ENCODE measurements at places on chromosomes 12 and 14.
A peak's percentile ranks its signal among the peaks of the same experiment; 100 is the strongest.

- no peak for DNase-seq
These were observed 82.6 kb downstream of the BBS10 start for GRCh38 chr12:76265424-76266180.

- DNase-seq: no peak
These were observed 4.4 kb upstream of the RPAP3 start for GRCh38 chr12:47710278-47710677.

DNA sequence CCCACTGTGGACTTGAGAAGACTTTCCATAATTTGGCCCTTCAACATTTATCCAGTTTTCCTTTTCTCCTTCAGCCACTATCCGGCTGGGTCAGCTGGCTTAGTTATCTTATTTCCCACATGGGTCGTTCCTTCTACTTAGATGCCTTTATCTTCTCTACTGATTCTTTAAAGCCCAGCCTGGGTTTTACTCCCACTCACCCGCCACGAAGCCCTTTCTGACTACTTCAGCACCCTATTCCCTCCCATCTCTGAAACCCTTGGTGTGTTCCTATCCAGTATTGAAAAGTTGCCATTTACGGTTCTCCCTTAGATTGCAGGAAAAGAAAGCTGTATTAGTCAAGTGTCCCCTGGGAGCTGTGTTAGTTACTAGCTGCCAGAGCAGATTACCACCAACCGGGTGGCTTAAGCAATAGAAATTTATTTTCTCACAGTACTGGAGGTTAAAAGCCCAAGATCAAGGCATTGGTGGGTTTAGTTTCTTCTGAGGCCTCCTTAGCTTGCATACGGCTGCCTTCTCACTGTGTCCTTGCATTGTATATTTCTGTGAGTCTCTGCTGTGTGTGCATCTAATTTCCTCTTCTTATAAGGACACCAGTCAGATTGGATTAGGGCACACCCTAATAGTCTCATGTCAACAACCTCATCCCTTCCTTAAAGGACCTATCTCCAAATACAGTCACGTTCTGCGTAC lies 105.5 kb downstream of the GPATCH2L start:
- DNase-seq: no peak

DNA sequence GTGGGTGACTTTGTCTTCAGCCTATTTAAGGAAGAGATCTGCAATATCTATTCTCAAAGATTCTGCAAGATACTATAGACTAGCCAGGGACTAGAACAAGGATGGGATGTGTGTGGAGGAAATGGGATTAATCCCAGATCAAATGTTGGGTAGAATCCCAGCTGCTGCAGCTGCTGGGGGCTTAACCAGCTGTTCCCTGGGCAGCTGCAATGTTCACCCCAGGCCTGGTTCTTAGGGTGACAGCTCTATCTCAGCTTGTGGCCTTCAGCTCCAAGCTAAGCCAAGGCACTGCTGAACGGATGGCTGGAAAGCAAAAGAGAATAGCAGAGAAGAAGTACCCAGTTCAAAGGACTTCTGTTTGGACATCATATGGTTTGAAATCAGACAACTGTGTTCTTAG lies 10.0 kb upstream of the RHEBL1 start:
- DNase-seq: no peak

GRCh38 chr14:99282261-99283050 lies 10.5 kb upstream of the BCL11B start:
- no peak for DNase-seq

DNA sequence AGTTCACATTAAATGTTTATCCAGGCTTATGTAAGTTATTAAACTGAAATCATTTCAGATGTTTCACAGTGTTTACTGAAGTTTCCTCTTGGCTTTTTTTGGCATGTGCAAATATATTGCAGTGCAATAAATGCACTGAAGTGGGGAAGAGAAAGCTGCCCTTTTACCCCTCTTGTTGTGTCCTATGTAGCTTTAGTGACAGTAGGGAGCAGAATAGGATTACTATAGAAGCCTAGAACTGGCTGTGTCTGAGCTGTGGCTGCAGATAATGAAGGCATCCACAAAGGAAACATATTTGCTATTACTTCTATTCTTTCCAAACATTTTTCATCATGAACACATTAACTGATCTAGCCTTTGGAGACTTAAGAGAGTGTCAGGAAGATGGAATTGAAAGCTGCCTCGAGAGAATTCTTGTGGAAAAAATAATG lies 24.1 kb upstream of the CNTN1 start:
- DNase-seq: no peak

- DNase-seq: peak; percentile 2
These were observed 29.0 kb downstream of the ACTN1 start for GRCh38 chr14:68950111-68950510.

DNA sequence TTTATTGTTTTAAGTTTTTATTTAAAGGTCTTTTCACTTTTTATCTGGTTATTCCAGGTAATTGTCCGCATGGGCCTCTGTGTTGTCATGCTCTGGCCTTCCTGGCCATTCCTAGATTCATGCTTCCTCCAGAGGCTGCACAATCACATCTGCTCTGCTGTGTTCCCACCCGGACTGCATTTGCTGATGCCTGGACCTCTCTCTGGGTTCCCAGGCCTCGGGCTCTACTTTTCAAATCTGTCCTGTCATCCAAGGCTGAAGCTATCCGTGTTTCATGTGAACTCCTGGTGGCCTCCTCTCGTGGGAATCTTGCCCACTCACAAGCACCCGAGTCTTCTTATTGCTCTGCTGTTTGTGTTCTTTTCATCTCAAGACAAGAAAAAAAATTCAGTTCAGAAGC lies 16.1 kb upstream of the VDR start:
- DNase-seq: no peak

DNA sequence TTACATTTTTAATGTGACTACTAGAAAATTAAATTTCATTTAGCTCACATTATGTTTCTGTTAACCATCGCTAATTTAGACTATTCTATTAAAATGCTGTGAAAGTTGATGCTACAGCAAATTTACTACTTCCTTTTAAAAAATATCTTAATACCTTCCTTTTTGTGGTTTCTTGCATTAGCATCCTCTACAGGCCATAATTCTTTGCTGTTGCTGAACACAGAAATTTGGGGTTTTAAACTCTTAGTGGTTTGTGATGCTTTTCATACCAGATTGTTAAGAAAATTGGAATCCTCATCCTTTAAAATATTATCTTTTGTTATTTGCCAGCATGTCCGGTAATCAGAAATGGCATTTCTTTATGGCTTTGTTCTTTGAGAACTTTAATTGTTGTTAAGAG lies 18.1 kb downstream of the WNK1 start:
- DNase-seq: no peak

DNA sequence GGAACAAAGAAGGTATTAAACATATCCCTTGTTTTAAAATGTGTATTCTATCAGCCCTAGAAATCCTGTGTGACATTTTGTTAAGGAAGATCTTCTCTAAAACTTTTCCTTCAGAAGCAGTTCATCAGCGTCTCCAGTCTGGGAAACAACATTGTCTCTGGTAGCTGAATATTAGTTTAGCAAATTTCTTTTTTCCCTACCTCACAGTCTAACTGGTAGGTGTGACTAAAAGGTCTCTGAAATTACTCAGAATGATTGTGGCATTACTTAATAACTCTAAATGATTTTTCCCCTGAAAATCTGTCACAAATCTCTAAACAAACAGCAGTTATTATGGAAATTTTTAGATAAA lies 1044.8 kb downstream of the FLRT2 start:
- DNase-seq: no peak

- DNase-seq: no peak
These were observed 137.0 kb upstream of the LMNTD1 start for GRCh38 chr12:25689996-25690501.

- DNase-seq: no peak
These were observed 58.9 kb downstream of the DDX51 start for GRCh38 chr12:132085291-132085635.

DNA sequence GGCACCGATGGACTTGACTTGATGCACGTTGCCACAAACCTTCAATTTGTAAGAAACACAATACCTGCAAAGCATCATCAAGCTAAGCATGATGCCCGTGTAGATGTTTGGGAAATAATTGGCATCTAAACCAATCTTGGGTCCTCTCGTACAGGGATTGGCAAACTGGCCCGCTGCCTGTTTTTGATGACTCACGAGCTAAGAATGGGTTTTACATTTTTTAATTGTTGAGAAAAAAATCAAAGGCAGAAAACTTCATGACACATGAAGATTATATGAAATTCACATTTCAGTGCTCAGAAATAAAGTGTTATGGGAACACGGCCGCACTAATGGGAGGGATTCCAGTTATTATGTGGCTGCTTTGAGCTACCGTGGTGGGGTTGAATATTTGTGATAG lies 10.9 kb downstream of the MTA1 start:
- no peak for DNase-seq

DNA sequence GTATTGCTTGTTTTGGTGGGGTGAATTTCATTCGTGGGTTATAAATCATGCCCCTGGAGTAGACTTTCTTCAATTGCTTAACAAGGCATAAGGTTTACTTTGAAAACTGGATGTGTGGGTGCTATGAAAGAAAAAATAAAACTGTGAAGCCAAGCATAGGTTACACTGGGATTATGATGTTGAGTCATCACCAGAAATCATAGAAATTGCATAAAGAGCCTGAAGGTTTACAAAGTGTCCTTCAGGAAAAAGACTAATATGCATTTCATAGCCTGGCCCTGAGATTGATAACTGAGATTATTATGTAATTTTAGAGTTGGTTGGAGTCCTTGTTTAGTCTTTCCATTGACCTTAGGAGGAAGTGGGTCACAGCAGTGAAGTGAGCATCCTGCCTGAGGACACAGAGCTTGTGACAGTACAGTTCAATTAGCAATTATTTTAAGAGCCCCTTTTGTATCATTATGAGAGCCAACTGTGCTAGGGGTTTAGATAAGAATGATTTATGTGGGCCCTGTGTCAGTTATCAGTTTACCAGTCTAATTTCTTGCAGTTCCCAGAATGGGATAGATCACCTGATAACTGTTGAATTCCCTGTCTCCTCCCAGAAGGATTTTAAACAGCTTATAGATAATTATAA lies 13.6 kb downstream of the LRRK2 start:
- DNase-seq: no peak

GRCh38 chr14:74297986-74298385 lies 4.7 kb downstream of the ABCD4 start:
- DNase-seq: no peak

DNA sequence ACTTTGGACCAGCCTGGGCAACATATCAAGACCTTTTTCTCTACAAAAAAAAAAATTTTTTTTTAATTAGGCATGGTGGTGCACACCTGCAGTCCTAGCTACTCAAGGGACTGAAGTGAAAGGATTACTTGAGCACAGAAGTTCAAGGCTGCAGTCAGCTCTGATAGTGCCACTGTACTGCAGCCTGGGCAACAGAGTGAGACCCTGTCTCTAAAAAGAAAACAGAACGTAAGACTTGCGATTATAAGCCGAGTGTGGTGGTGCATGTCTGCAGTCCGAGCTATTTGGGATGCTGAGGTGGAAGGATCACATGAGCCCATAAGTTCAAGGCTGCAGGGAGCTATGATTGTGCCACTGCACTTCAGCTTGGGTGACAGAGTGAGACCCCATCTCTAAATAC lies 76.0 kb downstream of the DENND5B start:
- DNase-seq: no peak

DNA sequence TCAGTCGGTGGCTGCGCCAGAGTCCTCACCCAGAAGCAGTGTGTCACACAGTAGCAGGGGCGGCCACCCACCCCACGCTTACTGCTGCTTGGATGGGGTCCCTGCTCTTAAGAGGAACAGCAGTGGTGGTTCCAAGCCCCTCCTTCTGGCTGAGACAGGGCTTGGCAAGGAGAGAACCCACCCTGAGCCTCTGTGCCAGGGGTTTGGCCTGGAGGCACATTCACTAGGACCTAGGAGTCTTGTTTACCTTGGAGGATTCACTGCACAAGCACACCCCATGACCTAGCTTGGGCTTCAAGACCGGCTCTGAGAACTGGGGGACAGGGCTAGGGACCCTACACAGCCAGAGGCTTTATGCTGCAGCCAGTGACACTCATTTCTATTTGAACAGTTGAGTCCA lies 78.6 kb downstream of the NT5DC3 start:
- no peak for DNase-seq

DNA sequence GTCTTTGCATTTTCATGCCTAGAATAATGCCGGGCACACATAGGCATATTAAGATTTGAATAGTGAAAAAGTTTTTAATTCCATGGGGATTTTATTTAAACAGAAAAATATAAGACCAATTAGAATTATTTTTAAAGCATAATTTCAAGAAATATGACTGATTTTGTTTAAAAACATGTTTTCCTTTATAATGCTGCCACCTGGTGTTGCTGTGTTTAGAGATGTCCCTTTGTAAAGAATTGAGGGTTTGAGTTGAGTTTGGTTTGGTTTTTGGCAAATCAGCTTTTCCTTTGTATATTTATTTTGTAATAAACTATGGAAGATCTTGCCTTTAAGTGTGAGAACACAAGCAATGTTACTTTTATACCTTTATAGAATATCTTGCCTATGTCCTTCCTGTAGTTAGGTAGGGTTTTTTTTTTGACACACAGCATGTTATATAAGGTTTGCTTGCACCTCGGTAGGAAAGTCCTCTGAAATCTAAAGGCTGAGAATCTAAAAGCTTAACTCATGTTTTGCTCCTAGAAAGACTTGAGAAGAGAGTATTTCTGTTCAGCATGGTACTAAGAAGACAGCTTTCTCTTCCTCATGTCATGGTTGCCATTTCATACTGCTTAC lies 31.4 kb upstream of the SNAPC1 start:
- no peak for DNase-seq

DNA sequence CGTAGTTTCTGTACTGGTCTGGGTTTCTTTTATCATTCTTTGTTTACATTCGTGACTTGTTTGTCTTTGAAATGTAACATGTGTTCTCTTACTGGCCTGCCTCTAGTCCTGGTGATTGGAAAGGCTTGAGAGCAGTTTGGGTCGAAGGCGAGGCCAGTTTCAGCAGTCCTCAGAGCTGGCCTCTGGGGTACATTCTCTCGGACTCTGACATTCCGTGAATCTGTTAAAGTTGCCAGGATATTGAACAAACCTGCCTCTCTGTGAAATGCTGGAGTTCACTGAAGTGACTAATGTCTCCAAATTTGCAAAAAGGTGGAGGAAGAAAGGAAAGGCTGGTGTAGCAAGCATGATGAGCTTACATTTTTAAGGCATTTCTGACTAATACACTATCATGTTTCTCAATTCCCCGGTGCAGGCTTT lies 1.5 kb downstream of the PLEKHA5 start:
- DNase-seq: no peak

- DNase-seq: no peak
These were observed 13.7 kb downstream of the ATG2B start for GRCh38 chr14:96349286-96350075.

DNA sequence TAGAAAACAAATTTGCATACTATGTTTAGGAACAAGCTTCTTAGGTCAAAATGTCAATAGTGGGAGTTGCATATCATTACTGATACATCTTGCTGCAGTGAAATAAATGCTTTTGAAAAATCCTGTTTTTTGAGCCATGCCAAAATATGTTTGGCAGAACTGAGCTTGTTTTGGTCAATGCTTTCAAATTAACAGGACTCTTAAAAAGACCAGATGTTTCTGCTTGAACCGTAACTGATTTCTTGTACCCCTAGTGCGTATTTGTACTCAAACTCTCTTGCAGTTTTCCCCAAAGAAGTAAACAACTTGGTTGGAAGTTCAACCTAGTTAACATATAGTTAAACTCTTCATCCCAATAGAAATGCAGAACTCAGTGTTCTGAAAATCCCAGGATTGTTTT lies 3.4 kb downstream of the TRHDE start:
- no peak for DNase-seq

All from SIG-M5 (cell line).